HEK293T (cell line): ENCODE measurements at places on chromosomes 11 and 22.

GRCh38 chr11:94793822-94794221 lies 25.7 kb downstream of the AMOTL1 start:
- no peak for DNase-seq

GRCh38 chr22:46551996-46552395 lies 14.6 kb upstream of the CELSR1 start:
- no peak for DNase-seq

DNA sequence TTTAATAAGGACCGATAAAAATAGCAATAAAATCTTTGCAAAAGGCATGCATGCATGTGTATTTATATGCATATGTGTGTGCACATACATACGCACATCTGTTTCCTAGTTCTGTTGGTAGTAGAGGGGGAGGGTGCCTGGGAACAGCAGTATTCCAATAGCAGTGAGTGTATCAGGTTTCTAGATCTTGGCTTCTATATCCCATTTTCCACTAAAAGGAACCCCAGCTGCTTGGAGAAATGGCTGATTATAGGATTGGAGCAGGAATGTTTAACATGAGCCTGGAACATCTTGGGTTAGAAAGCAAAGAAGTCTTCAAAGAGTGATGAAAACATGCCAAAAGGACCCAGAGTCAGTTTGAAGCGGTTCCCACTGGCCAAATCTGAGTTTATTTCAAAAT lies 21.0 kb downstream of the TNRC6B start:
- DNase-seq: no peak

DNA sequence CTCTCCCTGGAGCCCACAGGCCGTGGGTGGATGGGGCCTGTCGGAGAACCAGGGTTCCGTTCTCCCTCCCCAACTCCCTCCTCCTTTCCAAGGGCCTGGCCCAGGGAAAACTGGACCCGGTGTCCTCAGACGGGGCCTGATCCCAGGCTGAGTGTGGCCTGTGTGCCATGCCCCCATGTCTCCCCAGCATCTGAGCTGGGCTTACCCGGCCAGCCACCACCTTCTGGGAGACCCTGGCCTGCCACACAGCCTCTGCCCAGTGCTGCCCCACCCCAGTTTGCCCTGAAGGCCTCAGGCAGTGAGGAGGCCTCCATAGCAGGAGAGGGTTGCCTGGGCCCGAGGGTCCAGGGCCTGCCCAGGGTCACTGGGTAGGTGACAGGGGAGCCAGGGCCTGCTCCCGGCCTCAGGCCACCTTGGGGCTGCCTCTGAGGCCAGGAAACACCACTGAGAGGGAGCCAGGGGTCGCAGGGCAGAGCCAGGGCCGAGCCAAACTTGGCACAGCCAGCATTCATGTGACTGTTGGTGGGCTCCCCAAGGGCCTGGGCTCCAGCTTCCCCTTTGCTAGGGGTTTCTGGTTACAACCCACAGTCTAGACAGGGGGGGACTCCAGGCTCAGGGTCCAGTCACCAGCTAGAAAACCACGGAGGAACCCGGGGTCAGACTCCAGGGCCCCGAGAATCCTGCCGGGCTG lies 590 bp upstream of the IFITM10 start:
- no peak for DNase-seq

DNA sequence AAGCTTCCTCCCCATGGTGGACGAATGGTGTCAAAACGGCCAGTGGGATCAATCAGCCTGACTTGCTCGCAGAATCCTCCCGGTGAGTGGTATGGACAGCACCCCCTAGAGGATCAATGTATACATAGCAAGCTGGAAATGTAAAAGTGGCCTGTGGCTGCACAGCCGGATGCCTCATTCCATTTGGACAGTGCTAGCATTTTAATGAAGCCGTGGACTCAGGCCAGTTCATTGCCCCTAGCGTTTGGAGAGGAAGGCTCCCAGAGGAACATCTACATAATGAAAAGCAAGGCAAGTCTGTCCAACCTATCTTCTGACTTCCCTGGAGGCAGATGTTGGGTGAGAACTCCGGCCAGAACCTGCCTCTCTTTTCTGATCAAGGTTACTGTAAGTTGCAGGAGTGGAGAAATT lies 942.3 kb downstream of the NTM start:
- peak; percentile 61 for DNase-seq

DNA sequence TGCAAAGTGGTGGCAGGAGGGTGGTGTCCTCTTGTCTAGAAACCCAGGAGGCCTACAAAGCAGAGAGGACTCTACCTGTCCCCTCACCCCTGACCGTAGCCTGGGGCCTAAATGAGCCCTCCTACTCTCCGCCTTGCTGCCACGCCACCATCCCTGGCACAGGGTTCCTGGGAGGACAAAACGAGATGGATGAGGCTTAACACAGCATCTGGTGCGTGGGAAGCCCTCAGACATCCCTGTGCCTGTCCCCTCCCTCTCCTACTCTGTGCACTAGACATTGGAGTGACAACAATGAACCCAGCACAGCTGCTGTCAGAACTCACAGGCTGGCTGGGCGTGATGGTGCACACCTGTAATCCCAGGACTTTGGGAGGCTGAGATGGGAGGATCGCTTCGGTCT lies 36.4 kb upstream of the DKK3 start:
- DNase-seq: no peak

GRCh38 chr11:118658429-118659313 lies 20.8 kb downstream of the TREH start:
- DNase-seq: peak; percentile 36

GRCh38 chr22:31646186-31647019 lies 15.6 kb downstream of the PISD start:
- peak; percentile 17 for DNase-seq

DNA sequence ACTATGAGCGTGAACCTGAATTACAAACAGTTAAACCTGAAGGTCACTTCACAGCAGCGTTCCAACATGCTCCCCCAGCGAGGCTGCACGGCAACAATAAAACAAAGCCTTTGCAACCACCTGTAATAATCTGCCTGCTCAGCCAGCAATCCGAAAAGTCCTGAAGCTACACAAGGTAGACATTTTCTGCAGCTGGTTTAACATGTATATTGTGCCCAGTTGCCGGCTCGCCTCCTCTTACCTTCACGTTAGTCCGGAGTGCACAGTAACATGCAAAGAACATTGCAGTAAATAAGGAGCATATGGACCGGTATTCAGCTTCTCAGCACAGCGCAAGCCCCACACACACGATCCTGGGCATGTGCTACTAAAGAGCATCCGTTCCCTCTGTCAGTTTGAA lies 704.3 kb downstream of the DLG2 start:
- DNase-seq: no peak

DNA sequence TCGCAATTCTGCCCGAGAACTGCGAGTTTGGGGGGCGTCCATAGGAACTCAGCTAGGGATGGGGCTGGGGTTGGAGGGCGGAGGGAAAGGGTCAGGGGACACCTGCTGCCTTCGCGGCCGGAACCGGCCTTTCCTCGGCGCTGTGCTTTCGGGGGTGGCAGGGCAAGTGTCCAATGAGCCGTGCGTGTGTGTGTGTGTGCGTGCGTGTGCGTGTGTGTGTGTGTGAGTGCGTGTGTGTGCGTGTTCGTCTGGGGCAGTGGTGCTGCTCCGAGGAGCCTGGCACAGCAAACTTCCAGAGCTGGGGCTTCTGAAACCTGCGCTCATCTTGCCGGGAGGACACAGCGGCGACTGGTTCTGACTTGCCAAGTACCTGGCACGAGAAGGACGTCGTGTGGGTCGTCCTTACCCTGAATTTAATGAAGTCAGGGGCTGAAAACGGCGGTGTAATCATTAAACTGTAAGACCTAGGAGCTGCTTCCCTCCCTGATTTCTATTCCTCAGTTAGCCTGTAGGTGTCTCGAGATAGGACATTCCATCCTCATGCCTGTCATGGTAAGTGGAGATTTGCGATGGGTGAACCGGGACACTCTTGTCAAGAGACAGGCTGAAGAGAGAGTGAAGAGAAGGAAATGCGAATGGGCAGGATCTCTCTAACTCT lies 27.0 kb upstream of the AMOTL1 start:
- DNase-seq: peak; percentile 66

DNA sequence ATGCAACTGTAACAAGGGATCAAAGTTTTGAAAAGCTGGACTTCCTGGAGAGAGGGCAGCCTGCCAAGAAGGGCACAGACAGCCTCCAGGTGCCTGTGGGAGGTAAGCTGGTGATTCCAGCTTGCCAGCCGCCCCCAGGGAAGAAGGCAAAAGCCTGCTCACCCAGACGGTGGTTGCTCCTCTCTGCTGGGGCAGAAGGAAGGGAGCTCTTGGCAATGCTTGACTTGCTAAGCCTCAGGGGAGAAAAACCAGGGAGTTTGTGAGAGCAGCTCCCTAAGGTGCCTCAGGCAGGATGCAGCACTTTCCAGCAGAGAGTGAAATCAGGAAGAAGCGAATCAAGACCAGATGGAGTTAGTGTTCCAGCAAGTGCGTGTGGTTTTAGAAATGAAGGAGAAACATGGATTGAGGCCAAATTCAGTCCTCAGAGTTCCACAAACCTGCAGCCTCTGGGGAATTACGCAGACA lies 553.6 kb downstream of the BUD13 start:
- no peak for DNase-seq

GRCh38 chr22:29311464-29312217 lies 3.9 kb downstream of the RASL10A start:
- DNase-seq: no peak

GRCh38 chr11:62505440-62506091 lies 41.0 kb downstream of the AHNAK start:
- no peak for DNase-seq

DNA sequence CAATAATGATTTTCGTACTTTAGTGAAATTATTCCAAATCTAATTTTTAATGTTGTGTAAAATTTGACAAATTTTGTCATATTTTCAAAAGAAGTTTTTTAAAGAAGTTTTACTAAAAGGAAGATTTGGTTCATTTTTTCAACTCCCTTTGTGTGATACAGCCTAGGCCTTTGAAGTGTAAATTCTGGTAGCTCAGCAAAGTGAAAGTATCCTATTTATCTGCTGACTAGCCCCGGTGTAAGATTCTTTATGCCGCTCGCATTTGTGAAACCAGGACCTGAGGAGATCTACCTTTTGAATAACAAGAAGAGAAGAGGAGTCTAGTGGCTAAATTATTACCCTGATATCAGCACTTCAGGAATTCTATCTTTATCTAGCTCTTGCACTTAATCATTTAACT lies 177.4 kb downstream of the JRKL start:
- DNase-seq: no peak

DNA sequence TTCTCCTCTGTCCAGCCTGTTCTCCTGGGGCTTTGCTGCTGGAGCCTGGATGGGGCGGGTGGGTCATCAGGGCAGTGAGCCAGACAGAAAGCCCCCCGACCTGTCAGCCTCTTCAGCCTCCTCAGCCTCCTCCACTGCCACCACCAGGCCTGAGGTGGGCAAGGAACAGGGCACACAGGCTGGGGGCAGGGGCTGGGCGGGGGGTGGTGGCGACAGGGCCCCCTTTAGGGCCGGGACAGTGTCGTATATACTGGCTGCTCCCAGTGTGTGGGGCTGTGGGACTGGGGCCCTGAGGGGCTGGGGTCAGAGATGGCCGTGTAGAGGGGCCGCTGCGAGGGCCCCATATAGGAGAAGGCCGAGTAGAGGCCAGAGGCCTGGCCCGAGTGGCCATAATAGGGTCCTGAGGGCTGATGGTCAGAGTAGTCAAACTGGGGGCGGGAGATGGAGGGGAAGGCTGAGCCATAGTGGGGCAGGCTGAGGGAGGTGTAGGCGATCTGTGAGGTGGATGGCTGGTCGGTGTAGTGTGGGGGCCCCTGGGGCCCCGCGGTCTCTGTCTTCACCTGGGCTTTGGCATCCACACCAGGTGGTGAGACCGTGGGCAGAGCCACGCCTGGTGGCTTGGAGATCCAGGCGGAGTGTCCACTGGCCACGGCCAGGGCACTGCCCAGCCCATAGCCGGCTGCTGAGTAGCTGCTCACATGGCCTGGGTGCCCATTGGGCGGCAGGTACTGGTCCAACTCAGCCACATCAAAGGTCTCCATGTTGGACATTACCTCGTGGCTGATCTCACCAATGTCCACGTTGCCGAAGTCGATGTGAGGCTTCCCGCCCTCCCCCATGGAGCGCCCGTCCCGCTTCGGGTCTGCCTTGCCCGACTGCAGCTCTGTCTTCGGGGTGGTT lies 10.8 kb downstream of the SOX10 start:
- DNase-seq: no peak

- DNase-seq: no peak
These were observed 6.5 kb downstream of the PRDM11 start for GRCh38 chr11:45152740-45153595.

DNA sequence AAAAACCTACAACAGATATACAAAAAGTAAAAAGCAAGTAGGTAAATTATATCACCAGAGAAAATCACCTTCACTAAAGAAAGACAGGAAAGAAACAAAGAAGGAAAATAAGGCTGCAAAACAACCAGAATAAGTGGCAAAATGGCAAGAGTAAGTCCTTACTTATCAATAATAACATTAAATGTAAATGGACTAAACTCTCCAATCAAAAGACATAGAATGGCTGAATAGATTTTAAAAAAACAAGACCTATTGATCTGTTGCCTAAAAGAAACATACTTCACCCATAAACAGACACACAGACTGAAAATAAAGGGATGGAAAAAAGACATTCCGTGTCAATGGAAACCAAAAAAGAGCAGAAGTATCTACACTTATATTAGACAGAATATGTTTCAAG lies 695.7 kb upstream of the FAT3 start:
- DNase-seq: no peak

GRCh38 chr22:18987765-18988164 lies 51.7 kb upstream of the PRODH start:
- peak; percentile 44 for DNase-seq

DNA sequence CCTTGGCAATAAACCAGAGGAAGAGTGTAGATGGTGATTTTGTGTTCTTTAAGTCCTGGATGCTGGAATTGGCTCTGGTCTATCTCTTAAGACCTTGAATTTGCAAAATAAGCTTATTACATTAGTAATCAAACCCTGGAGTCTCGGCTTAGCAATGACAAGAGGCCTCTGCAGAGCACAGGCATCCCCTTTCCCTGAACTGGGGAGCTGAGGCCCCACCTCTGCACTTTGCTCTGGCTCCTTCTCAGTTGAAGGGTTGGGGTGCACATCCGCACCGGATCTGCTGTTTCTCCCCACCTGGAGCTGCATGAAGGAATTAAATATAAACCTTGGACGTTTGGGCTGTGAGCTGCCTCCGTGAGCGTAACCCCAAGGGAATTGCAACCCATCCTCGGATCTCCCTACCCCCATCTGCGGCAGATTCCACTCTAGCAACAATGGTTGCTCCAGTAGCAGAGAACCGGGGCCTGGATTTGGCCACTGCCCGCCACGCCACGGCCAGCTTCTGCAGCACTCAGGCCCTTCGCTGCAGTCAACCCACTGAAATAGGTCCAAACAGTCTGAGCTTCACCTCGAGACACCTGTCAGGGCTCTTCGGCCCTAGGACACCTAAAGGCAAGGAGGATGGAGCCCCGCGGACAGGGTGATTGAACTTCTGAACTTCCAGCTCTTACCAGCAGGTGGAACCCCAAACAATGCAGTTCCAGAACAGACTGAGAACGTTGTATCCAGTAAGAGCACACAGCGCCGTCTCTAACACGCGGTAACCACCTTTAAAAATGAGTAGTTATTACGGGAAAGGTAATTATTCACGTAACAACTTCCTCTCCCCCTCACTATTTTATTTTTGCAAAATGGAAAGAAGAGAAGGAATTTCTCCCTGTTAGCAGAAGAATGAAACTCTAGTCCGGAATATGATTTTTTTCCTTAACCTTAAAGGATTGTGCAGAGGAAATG lies 54.8 kb upstream of the CAPRIN1 start:
- DNase-seq: peak; percentile 76
